Fibroblast of skin of right quadriceps (primary cell): ENCODE measurements at places on chromosomes 5 and 9.

- no peak for DNase-seq
Measured at GRCh38 chr5:177099422-177100093, 12.8 kb downstream of the FGFR4 start.

GRCh38 chr5:79181419-79182022, 54.4 kb upstream of the JMY start:
- no peak for DNase-seq

- DNase-seq = peak; percentile 52
Measured at GRCh38 chr9:115653171-115653606, 500.4 kb upstream of the PAPPA start.

GRCh38 chr5:138736293-138736692, 16.9 kb upstream of the CTNNA1 start:
- DNase-seq = no peak

DNA sequence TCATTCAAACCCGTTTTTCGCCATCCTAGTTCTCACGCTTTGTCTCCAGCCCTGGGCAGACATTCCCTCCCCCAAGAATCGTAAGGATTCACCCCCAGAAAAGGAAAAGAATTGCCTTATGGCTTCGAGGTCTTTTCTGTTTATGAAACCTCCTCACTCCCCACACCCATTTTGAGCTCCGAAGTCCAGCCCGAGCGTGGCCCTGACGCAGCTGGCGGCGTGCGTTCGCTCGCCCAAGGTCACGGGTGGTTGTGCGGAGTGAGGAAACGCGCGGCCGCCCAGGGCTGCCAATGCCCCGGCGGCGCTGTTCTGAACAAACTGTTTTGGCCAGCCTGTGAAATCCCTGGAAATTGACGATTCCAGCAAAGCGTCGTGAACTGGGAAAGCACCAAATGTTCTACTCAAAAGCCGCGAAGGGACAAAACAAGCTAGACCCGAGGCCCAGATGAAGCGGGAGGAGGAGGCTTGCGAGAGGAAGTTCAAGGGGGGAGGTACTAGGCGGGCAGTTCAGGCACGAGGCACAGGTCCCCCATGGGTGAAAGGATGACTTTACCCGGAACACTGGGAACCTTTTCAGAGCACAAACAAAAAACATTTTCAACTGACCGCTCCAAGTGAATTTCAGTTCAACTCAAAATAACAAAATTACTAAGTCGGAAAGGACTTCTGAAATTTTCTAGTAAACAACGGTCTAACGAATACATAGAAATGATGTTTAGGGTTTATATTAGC, 683 bp upstream of the ZFAND5 start:
- peak; percentile 77 for DNase-seq

DNA sequence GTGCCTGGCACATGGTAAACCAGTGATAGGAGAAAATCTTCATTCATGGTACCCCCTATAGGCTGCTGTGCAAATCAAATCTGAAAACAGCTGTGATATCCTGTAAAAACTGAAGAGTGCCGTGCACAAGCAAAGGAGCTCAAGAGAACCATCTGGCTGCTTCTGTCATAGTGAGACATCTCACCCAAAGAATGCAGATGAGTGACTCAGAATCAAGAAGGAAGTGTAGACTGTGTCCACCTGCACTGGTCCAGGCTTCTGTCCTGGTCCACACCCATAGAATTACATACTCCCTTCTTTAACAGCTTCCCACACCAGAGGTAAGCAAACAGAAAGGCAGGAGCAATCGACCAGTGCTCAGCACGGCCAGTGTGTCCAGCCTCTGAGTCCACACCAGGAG, 195.9 kb downstream of the ASTN2 start:
- DNase-seq = no peak

GRCh38 chr5:139156814-139157213, 41.4 kb downstream of the SIL1 start:
- no peak for DNase-seq

DNA sequence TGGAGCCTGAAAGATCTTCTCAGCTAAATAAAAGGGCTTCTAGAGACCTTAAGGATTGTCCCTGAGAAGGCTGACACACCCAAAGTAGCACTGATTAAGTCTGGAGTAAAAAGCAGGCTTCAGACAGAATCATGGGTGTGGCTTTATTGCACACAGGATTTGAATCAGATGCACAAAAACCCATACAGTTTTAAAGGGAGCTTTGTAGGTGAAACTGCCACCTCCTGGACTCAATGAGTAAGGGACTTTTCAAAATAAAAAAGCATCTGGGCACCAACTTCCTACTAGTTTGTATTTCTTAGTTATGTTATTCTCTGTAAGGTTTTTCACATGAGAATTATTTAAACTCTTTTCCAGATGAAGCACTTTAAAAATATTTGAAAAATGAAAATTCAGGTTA, 129.4 kb downstream of the EDIL3 start:
- DNase-seq = peak; percentile 48

GRCh38 chr9:9002826-9003583, 1203.4 kb upstream of the DMAC1 start:
- peak; percentile 51 for DNase-seq

DNA sequence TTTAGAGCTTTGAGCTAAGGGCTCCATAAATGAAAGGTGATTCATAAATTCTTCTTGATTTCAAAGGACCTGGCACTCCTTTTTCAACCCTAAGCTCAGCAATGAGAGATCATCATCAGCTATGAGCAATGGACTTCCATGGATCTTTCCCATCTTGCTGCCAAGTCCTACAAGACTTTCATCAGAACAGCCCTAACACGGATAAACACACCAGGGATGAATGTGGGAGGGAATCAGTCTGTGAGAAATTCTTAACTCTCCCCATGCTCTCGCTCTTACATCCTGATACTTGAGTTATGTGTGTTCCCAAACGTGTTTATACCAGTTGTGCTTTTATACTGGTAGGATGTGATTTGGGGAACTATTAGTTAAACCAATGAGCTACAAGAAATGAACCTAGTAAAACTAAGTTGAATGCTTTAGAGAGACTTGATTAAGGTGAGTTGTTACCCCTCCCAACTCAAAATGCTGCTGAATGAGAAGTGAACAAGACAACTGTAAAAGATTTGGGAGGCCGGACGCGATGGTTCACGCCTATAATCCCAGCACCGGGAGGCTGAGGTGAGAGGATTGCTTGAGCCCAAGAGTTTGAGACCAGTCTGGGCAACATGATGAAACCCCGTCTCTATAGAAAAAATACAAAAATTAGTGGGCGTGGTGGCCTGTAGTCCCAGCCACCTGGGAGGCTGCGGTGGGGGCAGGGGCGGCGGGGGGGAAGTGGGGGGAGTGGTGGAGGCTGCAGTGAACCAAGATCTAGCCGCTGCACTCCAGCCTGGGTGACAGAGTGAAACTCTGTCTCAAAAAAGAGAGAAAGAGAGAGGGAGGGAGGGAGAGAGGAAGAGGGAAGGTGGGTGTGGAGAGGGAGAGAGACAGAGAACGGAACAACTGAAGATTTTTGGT, 5.2 kb upstream of the RPL26L1 start:
- peak; percentile 96 for DNase-seq

GRCh38 chr9:98794802-98795201, 1.6 kb downstream of the ANKS6 start:
- no peak for DNase-seq

DNA sequence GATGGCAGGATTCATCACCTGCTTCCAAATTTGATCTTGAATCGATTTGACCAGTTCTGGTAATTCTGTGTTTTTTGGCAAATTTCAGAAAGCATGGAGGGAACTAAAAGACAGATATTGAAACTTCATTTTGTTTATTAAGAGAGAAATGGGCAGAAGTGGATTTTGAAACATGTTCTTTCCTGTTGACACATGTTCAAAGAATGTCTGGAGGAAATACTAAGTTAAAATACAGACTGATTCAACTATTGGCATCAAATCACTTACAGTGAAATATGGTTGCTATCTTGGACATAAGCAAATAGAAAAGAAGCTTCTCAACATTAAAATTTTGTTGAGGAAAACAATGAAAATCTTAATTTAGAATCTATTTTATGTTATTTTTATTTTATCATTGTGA, 19.3 kb upstream of the GZMK start:
- DNase-seq = peak; percentile 46

GRCh38 chr5:35407697-35408096, 177.4 kb upstream of the PRLR start:
- no peak for DNase-seq

DNA sequence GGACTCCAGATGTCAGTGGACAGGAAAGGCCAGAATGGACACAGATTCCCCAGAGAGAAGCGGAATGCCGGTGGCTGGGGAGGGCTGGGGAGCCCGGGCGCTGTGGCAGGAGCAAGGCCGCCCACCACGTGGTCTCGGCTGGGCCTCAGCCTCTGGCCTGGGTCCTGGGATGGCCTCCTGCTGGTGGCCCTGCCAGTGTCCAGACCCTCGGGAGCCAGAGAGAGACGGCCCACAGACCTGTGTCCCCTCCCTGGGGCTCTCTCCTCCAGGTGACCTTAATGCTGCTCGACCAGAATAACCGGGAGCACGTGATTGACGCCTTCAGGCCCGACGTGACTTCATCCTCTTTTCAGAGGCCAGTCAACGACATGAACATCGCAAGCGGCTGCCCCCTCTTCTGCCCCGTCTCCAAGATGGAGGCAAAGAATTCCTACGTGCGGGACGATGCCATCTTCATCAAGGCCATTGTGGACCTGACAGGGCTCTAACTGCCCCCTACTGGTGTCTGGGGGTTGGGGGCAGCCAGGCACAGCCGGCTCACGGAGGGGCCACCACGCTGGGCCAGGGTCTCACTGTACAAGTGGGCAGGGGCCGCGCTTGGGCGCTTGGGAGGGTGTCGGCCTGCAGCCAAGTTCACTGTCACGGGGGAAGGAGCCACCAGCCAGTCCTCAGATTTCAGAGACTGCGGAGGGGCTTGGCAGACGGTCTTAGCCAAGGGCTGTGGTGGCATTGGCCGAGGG, 19.0 kb downstream of the FBXW5 start:
- DNase-seq = no peak

DNA sequence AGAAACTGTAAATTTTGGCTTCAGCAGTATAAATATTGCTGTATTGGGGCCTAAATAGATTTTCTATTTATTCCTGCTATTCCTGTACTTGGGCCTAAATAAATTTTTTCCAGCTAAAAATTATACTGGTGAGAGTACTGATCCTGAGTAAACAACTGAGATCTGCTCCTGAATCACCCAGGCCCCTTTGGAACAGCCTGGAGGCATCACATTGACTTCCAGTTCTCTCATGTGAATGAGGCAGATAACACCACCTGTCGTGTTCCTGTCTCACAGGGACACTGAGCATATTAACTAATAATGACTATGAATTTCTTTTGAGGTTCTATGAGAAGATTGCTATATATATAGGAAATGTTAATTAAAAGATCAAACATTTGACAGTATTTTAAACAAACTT, 119.5 kb upstream of the PLCXD3 start:
- DNase-seq = no peak

DNA sequence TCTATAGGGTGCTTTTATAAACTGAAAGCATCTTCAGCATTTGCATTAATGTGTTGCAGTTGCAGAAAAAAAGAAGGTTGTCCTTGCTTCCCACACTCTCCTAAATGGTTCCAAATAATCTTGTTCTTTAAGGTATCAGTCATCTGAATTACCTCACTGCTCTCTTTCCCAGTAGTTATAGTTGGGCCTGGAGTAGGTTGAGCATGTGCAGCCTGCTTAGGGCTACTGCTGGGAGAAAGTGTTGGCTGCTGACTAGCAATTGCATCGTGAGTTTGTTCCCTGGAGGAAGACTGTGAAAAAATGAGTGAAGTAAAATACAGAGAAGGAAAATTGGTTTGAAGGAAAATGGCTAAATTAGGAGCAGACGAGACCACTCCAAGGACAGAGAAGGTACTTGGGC, 74.5 kb downstream of the PRR16 start:
- DNase-seq = peak; percentile 67

DNA sequence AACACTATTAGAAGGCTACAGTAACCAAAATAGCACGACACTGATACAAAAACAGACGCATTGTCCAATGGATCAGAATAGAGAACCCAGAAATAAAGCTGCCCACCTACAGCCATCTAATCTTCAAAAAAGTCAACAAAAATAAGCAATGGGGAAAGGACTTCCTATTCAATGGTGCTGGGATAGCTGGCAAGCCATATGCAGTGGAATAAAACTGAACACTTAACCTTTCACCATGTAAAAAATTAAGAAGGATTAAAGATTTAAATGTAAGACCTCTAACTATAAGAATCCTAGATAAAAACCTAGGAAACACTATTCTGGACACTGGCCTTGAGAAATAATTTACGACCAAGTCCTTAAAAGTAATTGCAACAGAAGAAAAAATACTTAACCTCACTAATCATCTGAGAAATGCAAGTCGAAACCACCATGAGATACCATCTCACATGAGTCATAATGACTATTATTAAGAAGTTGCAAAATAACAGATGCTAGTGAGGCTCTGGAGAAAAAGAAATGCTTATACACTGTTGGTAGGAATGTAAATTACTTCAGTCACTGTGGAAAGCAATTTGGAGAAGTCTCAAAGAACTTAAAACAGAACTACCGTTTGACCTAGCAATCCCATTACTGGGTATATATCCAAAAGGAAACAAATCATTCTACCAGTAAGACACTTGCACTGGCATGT, 203.3 kb upstream of the CDH9 start:
- DNase-seq = peak; percentile 99

DNA sequence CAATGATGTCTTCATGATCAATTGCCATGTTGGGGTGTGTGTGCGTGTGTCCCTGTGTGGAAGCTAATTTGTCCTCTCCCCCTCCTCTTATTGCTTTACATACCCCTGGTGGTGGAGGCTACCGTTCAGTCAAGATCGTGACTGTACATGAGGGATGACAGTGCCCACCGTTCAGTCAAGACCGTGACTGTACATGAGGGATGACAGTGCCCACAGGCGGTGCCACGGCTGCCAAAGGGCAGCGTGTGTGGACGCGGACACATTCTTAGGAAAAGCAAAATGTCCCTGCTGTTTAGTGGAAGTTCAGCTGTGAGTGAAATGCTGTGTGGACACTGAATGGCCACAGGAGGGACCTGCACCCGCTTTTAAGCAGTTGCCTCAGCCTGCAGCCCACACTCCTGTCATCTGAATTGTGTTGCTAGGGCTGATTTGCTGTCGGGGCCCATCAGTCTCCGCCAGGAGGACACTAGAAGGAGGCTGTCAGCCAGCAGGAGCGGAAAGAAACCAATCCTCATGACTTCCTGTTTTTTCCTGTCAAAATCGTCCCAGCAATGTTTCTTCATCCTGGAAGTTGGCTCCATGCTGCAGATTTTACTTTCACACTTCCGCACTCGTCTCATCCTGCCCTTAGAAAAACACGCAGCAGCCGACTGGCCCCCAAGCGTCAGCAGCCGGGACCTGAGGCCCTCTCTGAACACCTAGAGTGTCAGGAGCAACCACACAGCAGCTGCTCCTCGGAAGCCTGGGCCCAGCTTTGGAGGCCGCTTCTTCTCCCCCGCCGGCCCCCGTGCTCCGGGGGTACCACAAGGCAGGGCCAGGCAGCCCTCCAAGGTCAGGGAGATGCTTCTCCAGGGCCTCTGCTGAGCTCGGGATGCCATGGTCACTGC, 9.1 kb downstream of the OR2V1 start:
- DNase-seq = no peak

DNA sequence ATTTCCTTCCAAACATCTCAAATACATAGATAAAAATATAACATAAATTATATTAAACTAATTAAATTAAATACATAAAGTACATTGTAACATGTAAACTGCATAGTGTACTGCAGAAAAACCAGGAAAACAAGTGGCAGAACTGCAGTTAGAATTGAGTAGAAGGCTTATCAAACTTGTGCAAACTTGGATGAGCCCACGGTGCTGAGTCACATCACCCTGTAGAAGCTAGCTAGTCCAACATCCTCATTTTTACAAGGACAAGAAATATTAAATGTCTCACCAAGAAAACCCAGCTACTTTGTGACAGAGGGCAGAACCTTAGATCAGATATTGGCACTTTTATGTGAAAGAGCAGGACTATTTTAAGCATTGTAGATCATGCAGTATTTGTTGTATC, 807.9 kb upstream of the NUDT12 start:
- no peak for DNase-seq
